ENCODE measurements at places on chromosomes 1 and 21.
A peak's percentile ranks its signal among the peaks of the same experiment; 100 is the strongest.

DNA sequence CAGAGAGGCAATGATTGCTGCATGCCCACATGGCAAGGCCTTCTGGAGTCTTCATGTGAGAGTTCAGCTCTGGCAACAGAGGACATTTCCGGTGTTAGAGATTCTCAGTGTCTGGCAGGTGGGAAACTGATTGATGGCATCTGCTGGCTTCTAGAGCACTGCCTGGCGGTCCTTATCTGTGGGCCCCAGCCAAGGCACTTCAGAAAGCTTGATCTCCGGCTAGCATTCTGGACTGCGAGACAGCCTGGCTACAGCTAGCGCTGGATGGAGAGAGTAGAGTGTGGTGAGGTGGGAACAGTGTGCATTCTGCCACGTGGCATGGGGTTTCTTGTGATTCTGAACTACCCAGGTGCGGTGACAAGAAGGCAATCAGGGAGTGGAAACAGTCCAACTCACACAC is 9.4 kb downstream of the ZNF678 start:
- DNase-seq = no peak

DNA sequence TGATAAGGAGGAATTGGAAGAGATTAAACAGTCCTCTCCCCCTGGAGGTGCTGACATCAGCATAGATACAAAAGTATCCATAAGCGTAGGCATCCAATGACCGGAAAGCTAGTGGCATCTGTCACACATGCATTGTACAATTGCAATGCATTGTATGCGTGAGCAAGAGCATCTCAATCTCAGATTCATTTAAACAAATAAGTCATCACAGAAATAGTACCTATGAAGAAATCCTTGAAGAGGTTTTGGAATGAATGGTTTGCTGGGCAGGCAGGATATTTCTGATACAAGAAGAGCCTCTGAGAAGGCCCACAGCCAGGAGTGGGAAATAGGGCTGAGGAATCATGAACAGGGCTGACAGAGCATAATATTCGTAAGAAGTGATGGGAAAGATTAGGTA is 88.9 kb upstream of the ABCD3 start:
- no peak for DNase-seq

- DNase-seq = no peak
Measured at GRCh38 chr1:42145764-42146625, 7.2 kb upstream of the GUCA2B start.

GRCh38 chr1:9907441-9907840 is 2.6 kb downstream of the CTNNBIP1 start:
- no peak for DNase-seq

DNA sequence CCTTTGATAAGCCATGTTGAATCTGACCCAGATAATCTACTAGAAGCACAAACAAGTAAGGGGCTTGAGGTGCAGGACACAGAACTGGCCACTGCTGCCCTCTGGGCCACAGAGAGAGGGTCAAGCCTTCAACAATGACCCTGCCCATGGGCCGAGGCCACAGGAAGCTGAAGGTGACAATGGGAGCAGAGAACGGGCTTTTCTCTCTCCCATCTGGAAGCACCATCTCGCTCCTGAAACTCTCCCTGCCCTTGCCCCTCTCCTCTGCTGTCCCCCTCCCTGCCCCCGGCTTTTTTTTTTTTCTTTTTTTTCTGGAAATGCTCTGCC is 133.1 kb upstream of the DUSP10 start:
- DNase-seq = no peak

DNA sequence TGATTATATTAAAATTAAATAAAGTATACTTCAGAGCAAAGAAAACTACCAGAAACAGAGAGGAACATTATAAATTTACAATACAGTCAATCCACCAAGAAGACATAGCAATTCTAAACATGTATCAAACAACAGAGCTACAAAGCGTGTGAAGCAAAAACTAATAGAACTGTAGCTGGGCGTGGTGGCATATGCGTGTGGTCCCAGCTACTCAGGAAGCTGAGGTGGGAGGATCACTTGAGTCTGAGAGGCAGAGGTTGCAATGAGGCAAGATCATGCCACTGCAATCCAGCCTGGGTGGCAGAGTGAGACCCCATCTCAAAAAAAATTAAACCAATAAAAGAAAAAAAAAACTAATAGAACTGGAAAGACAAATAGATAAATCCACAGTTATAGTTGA is 12.3 kb downstream of the CCDC185 start:
- no peak for DNase-seq

GRCh38 chr1:197481101-197481500 is 213.0 kb downstream of the CRB1 start:
- no peak for DNase-seq

DNA sequence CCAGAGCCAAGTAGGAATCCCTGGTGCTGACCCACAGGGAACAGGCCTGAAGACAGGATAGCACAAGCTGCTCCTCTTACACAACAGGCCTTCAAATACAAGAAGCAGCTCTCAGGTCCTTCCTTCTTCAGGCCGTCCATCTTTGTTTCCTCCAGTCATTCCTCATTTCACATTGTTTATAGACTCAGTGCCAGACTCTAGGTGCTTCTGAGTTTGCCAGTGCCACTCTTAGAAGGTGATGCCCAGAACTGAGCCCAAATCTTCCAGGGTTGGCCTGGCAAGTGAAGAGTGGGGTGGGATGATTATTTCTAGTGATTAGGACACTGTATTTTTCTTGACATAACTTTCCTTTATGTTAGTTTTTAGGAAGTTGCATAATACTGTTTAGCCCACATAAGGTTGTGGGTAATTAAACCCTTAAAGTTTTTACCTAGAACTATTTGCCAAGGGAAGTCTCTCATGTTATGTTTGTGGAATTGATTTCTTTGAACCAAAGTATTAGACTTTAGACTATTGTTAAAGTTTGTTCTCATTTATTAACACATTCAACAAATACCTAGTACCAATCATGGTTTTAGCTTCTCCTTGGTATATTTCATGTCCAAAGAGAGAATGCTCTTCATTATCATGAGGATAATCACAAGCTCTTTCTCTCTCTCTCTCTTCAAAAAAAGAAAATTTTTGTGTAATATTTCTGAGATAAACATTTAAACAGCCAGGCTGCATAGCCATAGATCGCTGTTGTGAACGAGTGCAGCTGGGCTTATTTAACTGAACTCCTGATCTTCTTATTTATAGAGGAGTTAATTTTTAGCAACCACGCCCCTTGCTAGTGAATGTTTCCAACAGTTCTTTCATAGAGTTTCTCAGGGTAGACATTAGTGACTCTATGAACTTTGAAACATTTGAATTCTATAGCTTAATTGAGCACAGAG is 47.7 kb downstream of the PGM1 start:
- DNase-seq = no peak

DNA sequence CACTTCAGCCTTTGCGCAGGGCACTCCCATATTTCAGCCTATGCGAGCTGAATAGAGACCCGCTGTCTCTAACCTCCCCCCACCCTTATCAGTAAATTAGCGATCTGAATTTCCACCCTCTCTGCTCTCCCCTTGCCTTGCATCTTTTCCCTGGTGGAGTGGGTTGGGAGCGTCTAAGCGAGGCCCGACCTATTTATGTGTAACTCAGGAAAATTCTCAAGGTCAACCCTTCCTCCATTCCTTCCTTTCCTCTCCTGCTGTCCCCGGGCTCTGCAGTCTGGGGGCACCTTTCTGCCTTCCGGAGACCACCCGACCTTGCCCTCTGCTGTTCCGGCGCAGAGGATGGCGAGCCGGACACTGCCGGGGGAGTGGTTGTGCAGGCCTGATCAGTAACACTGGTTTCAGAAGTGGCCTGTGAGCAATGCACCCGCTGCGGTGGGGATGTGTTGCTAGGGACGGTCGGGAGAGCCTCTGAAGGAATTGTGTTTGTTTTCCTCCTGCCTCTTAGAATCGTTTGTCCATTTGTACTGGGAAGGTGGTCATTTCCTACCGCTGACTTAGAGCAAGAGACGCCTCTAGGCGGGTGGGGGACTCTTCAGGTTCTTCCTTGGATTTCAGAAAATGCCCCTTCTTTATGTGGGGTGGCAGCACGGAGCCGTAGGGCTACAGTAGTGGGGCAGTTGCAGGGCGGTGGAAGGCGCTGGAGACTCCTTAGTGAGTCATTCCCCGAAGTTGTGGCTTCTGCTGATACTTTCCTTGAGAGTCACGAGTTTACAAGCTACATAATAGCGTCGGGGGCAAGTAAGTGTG is 513 bp downstream of the MGST3 start:
- DNase-seq = peak; percentile 63

Data from anterior cingulate cortex (tissue), 58 donors.